ENCODE measurements at places on chromosomes 7 and 10.

- DNase-seq = no peak
Measured at GRCh38 chr7:137882261-137882668, 35.5 kb upstream of the DGKI start.

DNA sequence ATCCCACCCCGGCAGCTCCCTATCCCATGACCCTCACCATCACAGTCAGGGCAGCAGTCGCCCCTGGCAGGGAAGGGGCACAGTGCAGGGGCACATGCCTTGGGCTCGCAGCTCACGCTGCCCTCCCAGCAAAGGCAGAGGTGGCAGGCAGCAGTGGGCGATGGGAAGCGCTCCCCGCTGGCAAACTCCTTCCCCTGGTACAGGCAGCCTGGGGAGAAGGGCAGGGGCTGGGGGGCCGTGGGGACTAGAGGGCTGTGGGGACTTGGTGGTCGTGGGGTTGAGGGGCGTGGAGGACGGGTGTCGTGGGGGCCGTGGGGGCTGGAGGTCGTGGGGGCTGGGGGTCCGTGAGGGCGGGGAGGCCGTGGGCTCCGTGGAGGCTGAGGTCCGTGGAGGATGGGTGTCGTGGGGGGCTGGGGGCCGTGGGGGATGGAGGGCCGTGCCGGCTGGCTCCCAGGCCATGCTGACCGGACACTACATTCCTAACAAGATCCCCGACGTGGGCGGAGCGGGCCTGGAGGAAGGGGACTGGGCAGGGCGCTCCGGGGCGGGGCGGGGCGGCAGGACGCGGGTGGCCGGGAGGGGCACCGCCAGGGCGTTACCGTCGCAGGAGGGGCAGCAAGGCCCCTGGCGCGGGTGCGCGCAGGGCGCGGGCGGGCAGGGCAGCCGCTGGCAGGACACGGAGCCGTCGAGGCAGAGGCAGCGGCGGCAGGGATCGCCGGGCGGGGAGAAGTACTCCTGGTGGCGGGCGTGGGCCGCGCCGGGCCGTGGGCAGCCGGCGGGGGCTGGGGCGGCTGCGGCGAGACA, 20.0 kb downstream of the KCP start:
- peak; percentile 75 for DNase-seq

- peak; percentile 95 for DNase-seq
Measured at GRCh38 chr10:80408242-80409101, at the start of gene PRXL2A. PRXL2A (plus strand) TSS chr10:80408551; CDS start chr10:80420468, 11,917 bp downstream.

DNA sequence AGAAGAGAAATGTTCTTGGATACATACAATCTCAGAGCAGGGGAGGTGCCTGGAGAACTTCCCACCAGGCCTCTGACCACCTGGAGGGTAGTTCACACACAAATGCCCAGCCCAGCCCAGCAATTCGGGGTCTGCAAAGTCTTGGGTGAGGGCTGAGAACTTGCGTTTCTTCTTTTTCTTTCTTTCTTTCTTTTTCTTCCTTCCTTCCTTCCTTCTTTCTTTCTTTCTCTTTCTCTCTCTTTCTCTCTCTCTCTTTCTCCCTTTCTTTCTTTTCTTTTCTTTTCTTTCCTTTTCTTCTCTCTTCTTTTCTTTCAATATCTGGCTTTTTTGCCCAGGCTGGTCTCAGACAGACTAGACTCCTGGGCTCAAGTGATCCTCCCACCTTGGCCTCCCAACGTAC, 22.4 kb downstream of the NPC1L1 start:
- no peak for DNase-seq

- DNase-seq = peak; percentile 79
Measured at GRCh38 chr10:70232155-70232858, 922 bp downstream of the PPA1 start.
